ENCODE measurements at places on chromosomes 12 and 14. TPM values are rescaled to one million over a fixed set of nuclear protein-coding genes. Genes with fewer than 3 reads are reported as not detected.

DNA sequence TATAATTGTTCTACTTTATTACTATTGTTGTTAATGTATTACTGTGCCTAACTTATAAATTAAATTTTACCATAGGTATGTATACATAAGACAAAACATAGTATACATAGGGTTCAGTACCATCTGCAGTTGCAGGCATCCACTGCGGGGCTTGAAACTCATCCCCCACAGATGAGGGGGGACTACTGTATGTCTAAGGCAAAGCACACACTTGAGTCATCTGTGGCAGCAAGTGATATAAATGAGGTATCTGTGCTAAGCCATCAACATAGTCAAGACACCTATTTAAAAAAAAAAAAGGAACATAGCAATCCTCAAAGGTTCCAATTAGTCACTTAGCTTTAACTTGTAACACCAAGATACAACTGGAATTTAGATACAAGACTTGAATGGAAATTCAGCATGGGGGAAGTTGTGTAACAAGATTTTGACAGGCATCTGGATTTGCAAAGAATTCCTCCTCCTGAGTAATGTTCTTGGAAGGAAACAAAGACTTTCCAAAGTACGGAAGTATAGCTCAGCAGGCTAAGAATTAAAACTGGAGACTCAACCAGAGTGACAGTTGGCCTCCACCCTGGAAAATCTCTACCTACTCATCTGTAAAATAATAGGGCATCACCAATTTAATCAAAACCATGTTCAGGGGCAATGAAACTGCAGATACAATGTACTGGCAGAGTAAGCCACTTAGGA, 14.9 kb downstream of the DCAF5 start:
- DNase-seq = no peak

DNA sequence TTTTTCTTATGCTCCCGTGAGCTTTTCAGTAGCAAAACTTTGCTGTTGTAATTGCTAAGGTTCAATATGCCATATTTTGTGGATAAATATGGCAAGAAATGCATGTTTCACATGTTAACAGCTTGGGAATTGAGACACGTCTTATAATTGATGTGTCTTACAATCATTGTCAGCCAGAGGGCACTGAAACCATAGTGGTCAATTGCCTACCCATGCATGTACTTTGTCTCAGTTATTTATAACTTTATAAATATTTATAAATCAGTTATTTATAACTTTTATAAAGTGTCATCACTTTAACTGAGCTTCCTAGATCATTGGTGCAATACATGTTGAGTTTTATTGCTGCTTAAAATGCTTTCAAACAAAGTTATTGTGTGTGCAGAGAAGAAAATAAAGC, 82.0 kb downstream of the CATSPERB start:
- no peak for DNase-seq

GRCh38 chr12:66813137-66813892, 134.4 kb upstream of the GRIP1 start:
- DNase-seq = no peak

DNA sequence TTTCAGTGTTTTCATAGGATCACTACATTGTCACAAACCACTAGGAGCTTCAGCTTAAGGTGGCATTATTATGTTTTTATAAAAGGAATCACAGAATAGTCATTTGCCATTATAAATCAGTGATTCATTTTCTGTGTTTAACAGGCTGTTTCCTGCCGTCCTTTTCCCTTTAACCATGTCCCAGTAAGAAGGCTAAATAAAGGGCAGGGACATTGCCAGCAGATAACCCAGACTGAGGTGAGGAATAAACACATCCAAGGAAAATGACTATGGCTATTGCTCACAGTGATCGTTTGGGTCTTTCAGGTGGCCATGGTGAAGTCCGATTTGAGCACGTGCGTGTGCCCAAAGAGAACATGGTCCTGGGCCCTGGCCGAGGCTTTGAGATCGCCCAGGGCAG, 17.9 kb upstream of the ALDH2 start:
- no peak for DNase-seq

DNA sequence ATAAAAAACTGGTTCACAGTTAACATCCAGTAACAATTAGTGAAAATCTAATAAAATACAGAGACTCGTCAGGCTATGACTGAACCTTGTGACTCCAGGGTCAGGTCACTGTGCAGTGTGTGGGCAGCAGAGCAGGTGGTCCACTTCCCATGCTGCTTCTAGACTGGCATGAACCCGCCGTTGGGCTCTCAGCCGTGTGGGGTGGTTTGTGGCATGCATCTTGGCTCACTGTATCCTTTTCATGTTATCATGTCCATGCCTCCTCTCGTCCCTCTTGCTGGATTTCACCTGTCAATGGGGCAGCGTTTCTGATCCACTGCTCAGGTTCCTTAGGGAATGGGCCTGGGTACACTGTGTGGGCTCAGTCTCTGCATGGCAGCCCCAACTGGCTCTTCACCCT, 57.3 kb downstream of the EP400 start:
- no peak for DNase-seq

DNA sequence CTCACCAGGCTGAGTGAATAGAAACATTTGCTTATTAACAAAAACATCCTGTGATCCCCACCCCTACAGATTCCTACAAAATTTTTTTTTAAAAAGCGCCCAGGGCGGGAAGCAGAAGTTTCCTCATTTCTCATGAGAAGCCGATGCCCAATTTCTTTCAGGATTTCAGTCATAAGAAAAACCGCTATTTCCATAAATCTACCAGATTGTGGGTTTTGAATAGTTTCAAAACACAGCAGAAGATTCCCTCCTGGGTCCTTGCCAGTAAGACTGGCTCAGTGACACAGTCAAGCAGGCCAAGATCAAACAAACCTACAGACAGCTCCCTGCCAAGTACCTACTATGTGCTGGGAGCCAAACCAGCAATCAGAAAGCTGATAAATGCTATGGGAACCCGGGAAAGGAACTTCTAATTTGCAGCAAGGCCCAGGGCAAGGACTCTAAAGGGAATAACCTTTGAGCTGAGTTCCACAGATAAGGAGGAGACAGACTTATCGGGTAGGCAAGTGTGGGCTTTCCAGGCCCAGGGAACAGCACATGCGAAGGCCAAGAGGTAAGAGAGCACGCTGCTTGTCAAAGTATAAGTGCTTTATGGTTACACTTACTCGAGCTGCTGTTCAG, 68.7 kb downstream of the CCDC88C start:
- DNase-seq = no peak

DNA sequence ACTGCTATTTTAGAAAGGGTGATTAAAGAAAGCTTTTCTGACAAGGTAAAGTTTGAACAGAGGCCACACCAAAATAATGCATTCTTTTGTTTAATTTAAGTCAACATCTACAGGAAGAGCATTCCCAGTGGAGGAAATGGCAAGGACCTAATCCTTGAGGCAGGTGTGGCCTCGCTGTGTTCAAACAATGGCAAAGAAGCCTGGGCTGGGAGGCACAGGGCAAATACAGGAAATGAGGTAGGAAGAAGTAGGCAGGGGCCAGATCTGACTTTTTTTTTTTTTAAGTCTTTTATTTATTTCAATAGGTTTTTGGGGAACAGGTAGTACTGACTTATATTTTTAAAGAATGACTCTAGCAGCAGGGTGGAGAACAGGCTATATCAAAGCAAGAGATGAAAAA, 53.5 kb downstream of the ARMH4 start:
- DNase-seq = no peak

- no peak for DNase-seq
These were observed 520.5 kb upstream of the TMPO start for GRCh38 chr12:97994746-97995484.

DNA sequence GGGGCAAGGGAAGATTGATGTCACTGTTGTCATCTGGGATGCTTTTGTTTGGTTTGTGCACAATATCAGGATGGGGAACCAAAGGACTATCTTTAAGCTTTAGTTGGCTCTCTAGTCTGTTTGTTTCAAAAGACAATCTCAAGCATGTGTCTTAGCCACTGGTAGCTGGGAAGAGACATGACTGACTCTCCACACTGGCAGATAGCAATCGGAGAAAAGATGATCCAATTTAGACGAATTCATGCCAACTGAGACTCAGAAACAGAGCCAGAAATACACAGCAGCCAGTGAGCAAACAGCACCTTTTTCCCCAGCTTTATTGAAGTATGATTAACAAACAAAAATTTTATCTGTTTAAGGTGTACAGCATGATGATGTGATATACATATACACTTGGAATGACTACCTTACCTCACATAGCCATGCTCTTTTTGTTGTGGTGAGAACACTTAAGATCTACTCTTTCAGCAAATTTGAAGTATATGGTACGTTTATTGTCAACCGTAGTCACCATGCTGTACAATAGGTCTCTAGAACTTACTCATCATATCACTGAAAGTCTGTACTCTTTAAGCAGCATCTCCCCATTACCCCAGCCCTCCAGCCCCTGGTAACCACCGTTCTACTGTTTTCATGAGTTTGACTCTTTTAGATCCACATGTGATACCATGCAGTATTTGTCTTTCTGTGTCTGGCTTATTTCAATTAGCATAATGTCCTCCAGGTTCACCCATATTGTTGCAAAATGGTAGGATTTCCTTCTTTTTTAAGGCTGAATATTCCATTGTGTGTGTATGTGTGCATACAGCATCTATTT, 50.6 kb downstream of the DUSP16 start:
- DNase-seq = no peak

DNA sequence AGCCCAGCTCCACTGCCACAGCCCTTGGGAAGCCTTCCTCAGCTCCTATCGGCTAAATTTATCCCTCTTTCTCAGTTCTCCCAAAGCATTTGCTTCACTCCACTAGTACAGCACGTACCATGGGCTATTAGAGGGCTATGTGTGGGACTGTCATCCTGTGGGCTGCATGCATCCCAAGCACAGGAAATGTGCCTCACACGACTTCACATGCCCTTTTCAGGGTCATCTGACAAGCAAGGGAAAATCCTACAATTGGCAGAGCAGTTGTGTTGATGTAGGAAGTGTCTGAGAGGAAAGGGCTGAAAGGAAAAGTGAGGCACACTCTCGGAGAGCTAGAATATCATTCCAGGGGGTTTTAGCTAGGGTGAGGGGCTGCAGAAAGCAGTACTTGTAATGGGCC, 47.6 kb downstream of the NINJ2 start:
- no peak for DNase-seq

DNA sequence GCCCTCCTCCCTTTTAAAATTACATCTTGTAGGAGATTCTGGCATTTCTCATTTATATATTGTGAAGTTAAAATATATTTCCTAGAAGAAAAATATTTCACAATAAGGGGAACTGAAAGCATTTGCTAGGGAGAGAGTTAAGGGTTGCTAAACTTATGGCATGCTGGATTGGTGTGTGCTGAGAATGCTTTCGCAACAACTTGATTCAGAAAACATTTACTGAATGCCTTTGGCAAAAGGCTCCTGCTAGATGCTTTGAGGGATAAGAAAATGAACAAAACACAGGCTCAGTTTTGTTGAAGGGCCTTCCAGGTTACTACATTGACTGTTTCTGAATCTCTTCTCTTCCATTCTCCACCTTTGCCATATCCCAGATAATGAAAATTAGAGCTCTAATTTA, 67.5 kb downstream of the DIP2B start:
- no peak for DNase-seq

DNA sequence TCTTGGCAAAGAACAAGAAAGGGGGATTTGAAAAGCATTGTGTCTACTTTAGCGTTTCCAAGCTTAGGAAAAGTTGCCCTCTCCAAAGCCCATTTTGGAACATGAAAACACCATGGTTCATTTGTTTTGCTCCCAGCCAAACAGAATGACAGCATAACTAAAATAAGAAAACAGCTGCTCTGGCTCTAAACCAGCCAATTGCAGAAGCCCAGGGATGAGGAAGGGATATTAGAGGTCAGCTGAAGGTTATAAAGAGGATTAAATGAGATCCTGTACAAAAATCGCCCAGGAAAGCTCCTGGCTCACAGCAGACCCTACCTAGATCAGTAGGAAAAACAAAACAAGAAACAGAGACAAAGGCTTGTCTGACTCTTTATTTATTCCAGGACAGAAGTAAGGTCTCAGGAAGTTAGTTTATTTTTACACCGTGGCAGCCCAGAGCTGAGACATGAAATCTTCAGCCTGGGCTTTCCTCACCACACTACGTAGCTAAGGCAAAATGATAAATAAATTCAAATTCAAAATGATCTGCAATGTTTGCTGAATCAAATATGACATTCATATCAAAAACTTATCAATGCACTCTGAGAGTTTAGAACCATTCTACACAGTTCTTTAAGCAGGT, 25.9 kb downstream of the SPX start:
- no peak for DNase-seq

- DNase-seq = no peak
These were observed 783.0 kb downstream of the TMEM121 start for GRCh38 chr14:106309423-106309822.

GRCh38 chr12:109131154-109132050, 15.0 kb downstream of the ACACB start:
- no peak for DNase-seq

GRCh38 chr12:130111965-130112496, 50.2 kb upstream of the FZD10 start:
- DNase-seq = no peak

Gene PLEK2
- 1.2 TPM for total RNA-seq

Gene C3AR1
- total RNA-seq = not detected

Gene TSPAN9
- 21.8 TPM for total RNA-seq

Gene GNG2
- total RNA-seq = 10.4 TPM

Gene PSME1
- 99.1 TPM for total RNA-seq

Gene MYO1H
- total RNA-seq = 0.44 TPM

Gene NANOG
- total RNA-seq = 330 TPM

Gene TPPP2
- total RNA-seq = not detected

Gene CABP1
- total RNA-seq = 10.7 TPM

Gene PTPRR
- 0.60 TPM for total RNA-seq

Gene SLCO1C1
- total RNA-seq = not detected

Gene ZC2HC1C
- total RNA-seq = 1.3 TPM

Gene MYF6
- 0.15 TPM for total RNA-seq

Gene TAS2R30
- total RNA-seq = 1.7 TPM

Gene ACSM4
- not detected for total RNA-seq

Measured in WTC11 (cell line).